ENCODE measurements at places on chromosomes 3 and 15.

DNA sequence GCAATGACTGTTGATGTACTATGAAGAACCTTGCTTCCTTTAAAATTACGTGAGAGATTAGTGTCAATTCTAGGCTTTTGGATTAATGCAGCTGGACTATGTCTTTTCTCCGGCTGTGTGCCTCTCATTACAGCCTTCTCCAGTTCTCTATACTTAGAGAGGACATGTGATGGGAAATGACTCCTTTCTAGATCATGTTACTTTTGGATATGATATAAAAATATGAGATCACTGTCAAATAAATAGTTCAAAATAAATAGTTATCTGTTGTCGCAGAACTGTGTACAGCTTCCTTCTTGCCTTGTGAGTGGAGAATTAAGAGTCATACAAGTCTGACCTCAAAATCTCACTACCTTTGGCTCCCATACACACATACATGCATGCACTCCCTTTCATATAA, 592.4 kb downstream of the DIPK2A start:
- DNase-seq: no peak

- no peak for DNase-seq
Measured at GRCh38 chr3:143483214-143483613, 363.6 kb downstream of the CHST2 start.

- DNase-seq: no peak
Measured at GRCh38 chr3:56101576-56101975, 366.7 kb downstream of the ERC2 start.

DNA sequence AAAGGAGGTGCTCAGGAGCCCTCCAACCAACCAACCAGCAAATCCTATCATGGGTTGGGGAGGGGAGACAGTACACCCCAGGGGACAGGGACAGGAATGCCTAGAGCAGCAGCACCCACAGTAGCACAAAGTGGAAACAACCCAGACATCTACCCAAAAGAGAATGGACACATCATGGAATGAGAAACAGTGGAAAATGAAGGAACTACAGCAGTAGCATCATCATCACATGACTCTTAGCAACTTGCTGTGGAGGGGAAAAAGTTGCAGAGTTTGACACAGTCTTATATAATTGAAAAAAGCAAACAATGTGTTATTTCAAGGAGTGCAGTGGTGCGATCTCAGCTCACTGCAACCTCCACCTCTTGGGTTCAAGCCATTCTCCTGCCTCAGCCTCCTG, 11.0 kb downstream of the C3orf22 start:
- no peak for DNase-seq

- DNase-seq: no peak
Measured at GRCh38 chr3:117688583-117688982, 979.0 kb downstream of the TUSC7 start.

DNA sequence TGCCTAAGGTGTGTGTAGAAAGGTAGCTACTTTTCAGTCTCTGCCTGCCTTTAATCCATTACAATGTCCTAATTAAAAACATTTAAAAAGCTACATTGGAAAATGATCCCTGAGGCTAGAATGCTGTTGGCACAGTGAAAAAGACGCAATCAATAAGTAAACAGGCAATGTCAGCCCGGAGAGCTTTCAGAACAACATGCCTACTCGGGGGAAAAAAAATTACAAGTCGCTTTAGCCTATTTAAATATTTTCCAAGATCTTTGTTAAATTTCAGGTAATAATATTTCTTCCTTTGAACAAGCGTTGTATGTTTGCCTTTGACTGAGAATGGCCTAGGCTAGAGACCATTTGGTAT, 46.6 kb upstream of the CD47 start:
- DNase-seq: no peak

GRCh38 chr3:116663161-116664110, 46.1 kb upstream of the TUSC7 start:
- no peak for DNase-seq

DNA sequence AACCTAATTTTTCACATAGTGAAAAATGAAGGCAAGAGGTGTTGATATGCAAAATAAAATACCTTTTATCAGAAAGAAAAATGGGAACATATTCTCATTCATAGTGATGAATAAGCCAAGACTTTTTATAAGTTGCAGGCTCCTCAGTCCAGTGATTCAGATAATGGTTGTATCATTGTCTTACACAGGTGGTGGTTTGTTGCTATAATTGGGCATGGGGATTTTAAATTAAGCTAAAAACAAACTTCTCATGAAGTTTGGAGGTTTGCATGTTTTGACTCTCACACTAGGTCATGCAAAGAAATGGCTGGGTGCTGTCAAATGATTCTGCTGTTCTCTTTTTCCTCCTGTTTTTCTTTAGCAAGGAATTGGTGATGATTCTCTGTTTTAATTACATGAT, 60.8 kb upstream of the SKIL start:
- no peak for DNase-seq

GRCh38 chr15:55998478-55998877, 5.1 kb upstream of the NEDD4 start:
- no peak for DNase-seq

GRCh38 chr3:25508901-25509300, 80.8 kb downstream of the RARB start:
- no peak for DNase-seq

DNA sequence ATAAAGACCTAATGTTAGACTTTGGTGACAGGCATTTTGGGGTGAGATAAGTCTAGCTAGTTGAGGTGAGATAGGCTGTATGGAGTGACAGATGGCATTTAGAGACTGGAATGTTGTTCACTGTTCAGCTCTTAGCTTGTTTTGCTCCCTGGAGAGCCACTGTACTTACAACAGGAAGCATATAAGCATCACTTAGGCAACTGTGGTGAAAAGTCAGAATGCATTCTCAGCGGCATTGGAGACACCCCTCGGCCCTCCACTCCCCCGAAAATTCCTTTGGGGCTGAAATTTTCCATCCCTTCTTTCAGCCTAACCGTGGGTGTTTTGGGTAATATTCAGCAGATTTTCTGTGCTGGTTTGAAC, 73.4 kb downstream of the SLCO3A1 start:
- no peak for DNase-seq

GRCh38 chr3:38565339-38566214, 69.4 kb downstream of the EXOG start:
- DNase-seq: no peak

GRCh38 chr3:25907081-25907480, 117.2 kb downstream of the OXSM start:
- DNase-seq: no peak

DNA sequence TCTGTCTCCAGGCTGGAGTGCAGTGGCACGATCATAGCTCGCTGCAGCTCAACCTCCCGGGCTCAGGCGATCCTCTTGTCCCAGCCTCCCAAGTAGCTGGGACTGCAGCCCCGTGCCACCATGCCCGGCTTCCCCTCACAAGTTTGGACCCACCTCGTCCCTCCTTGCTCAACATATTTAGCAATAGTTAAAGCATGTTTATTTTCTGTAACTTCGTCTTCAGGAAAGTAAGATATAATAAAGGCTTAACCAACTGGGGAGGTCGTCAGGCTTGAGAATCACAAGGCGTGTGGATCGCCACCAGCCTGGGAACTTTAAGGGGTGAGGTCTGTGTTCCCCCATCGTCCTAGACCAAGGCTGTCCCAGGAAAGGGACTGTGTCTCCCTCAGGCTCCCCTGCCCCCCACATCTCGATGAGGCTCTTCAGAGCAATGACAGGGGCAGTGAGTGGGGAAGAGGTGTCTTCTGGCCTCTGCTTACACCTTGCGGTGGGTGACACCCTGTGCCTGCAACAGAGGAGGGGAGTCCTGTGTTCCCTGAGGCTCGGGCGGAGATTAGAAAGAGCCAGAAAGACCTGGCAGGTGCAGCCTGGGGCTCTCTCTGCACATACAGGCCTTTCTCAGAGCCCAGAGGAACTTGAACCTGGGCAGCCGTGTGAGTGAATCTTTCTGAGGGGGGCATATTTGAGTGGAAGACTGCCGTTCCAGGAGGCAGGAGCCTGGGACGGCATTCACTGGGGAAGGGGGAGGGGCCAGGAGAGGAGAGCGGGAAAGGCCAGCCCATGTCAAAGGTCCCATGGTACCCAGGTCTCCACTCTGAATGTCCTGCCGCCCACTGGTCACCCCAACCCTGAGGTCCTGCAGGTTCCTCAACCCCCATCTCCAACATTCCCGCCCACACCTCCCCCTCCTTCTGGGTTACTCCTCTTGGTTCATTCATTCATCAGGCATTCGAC, 152.3 kb downstream of the SMAD6 start:
- no peak for DNase-seq

GRCh38 chr15:76197703-76198455, 113.4 kb downstream of the ETFA start:
- no peak for DNase-seq

- no peak for DNase-seq
Measured at GRCh38 chr15:69552057-69552815, 99.6 kb downstream of the RPLP1 start.

GRCh38 chr15:66390678-66391077, 4.0 kb downstream of the MAP2K1 start:
- DNase-seq: peak; percentile 90

DNA sequence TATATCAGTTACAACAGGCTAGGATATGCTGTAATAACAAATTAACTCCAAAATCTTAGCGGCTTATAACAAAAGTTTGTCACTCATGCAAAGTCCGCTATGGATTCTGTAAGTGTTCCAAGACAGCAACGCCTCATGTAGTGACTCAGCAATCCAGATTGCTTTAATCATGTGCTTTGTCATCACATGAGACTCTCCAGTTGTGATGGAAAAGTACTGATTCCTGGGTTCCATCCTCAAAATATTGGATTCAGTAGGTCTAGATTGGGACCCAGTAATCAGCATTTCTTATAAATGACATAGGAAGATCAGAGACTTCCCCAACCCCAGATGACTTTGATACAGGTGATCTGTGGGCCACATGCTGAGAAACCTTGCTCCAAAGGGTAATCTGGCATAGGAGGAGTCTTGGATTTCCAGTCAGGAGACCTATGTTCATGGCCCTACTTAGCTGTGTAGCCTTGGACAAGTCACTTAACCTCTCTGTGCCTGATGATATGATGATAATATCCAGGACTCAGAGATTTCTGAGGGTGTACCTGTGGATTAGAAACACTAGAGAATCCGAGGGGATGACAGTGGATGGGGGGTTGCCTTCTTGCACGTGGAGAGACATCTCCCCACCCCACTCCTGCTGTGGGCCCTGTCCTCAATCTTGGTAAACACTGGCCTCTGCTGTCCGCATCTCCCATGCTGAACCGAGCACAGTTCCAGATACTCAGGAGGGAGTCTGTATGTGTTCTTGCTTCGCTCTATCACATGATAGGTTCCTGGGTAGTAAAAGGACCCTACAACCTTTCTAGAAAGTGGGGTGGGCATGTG, 65.5 kb downstream of the CORO2B start:
- DNase-seq: no peak

DNA sequence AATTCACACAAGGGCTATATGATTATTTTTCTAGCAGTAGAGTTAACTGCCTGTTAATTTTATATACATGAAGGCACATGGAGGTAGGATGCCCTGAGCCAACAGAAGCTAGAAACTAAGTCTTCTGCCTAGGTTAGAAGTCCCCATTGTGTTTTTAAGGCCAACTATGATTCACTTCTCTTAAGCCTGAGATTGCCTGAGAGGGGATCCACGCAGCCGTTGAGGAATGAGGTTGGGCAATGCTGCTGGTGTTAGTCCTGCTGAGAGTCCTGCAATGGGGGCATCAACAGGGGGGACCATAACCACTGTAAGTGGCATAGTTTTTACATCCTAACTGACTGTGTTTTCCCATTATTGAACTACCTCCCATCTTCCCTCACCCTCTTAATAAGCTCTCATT, 60.1 kb upstream of the PFN2 start:
- no peak for DNase-seq

GRCh38 chr15:63709365-63709764, 112.2 kb downstream of the FBXL22 start:
- no peak for DNase-seq

DNA sequence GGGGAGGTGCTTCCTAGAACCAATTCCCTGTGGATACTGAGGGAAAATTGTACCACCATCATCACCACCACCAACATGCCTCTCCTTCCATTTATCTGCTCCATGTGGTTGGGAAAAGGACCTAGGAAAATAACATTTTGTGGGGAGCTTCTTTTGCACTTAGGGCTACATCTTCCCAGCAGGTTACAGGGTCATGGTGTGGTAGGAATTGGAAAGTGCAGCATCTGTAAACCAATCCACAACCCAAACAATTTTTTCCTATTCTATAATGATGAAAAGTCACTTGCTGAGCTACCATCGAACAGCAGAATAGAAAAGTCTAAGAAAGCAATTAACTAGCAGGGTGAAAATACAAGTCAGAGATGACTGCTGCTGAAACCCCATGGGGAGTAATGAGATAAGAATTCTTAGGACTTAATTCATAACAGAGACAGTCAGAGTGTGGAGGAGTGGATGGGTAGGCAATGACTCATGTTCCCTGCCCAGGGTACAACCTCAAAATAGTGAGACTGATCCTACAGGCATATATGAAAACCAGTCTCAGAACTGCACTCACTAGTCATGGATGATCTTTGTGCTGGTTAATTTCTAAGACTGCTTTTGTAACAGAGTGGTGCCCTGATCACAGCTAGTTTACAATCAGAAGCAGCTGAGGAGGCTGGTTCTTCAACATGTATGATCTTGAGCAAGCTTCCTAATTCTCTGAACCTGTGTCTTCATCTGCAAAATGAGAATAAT, 38.1 kb upstream of the LEKR1 start:
- no peak for DNase-seq

GRCh38 chr3:127925384-127925783, 10.4 kb downstream of the KBTBD12 start:
- no peak for DNase-seq

DNA sequence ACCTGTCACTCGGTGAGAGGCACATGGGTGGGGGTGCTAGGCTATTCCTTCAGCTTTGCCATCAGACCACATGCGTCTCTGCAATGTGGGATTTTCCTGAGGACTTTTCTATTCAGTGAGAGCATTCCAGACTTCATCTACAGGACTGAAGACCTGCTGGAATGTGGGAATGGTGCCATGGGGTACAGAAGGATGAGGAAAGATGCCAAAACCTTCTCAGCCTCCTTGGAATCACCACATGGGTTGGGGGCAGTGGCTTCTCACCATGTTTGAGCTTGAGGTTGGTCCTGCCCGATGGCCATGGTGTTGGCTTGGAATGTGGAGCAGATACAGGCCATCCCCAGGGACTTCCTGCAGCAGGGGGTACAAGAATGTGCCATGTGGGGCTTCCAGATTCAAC, 80.9 kb upstream of the KLF13 start:
- no peak for DNase-seq

DNA sequence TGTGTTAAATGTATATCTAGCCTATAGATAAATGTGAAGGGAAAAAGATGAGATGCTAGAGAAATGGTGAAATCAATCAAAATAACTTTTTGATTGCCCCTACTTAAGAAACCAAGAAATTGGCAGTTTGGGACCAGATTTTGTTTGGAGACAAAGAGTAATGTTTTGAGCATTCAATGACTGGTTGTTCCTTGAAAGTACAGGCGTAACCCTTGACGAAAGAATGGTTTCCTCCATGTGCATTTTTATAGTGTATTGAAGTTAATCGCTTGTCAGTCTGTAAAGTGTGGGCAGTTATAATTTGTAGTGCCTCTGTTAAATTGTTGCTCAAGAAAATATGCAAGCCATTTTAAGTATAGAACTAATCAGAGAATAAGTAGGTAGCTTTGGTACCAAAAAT, 1.2 kb downstream of the KIF23 start:
- DNase-seq: no peak

GRCh38 chr3:53375019-53375418, 27.7 kb upstream of the DCP1A start:
- peak; percentile 64 for DNase-seq

All from HL-60 (cell line).